GM10248 (cell line): ENCODE measurements at places on chromosomes 6 and 20.
A peak's percentile ranks its signal among the peaks of the same experiment; 100 is the strongest.

DNA sequence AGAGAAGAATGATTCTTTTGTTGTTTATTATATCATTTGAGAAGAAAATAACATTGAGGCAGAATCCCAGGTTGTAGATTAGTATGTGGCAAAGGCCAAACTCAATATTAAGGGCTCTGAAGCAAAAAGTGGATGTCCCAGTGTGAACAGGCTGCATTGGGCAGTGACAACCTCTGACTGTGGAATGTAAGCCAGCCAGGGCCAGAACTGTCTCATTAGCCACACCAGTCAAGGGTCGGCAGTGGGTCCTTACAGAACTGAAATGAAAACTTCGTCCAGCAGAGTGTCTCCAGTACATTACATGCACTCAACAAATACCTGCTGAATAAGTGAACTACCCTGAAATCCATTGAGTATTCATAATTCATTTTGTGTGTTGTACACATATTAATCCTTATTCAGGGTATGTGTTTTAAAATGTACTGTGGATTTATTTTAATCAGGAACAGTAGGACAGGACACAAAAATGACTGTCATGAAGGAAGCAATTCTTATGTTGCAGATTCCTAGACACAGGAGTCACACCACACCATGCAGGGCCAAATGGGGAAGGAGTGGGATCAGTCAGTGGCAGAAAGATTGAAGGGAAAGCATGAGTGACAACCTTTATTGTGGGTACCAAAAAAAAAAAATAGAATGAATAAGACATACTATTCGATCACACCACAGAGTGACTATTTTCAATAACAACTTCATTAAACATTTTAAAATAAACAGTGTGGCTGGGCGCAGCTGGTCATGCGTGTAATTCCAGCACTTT lies 64.9 kb upstream of the UTRN start:
- no peak for DNase-seq

DNA sequence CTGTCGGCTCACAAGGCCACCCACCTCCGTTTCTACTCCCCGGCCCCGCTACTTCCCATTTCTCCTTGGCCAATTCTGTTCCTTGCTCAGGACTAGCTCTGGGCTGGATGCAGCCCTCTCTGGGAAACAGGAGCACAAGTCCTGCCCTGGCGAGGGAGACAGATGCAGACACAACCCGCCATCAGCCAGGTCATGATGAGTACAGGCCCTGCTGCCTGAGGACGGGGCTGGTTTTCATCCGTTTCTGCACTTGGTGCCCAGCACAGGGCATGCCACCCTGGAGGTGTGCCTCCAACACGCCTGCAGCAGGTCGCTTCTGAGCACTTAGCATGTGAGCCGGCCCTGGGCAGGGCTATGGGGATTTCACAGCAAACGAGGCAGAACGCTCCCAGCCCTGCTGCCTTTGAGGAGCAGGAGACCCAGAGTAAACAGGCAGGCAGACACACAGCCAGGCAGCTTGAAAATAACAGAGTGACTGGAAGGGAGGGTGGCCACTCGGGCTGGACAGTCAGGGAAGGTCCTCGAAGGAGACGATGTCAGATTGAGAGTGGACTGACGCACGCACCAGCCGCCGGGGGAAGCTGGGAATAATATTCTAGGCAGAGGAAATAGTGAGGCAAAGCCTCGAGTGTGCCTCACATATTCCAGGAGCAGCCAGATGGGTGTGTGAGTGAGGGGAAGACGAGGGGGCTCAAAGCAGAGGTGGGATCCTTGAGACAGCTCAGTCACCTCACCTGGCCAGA lies 21.2 kb upstream of the VSTM2L start:
- no peak for DNase-seq

GRCh38 chr6:111713236-111713635 lies 107.6 kb upstream of the TRAF3IP2 start:
- no peak for DNase-seq

DNA sequence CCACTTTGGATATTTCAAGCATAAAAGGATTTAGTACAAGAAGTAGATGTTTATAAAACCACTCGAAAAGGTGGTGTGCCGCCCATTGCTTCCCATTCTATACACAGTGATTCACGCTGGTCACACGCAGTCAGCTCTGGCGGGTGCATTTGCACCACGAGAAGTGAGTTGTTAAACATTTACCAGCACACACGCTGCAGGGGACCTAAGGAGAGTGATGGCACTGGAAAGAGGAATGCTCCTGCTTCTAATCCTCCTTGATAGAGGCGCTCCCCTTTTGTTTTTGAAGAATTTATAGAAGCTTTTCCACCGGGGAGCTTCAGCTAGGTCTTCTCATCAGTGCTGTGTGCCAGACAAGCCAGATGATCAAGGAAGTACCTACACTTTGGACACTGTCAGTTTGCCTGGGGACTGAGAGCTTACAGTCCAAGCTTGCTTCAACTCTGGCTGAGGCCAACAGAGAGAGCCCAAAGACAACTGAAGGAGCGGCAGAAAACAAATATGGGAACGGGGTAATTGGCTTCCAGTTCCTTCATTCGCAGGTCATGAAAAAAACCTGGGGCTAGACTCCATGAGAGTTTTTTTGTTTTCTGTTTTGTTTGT lies 31.2 kb downstream of the MUC22 start:
- no peak for DNase-seq

GRCh38 chr6:143579703-143580102 lies 68.2 kb upstream of the FUCA2 start:
- no peak for DNase-seq

- peak; percentile 28 for DNase-seq
Observed at GRCh38 chr6:64505312-64505711, 869.7 kb downstream of the PHF3 start.

DNA sequence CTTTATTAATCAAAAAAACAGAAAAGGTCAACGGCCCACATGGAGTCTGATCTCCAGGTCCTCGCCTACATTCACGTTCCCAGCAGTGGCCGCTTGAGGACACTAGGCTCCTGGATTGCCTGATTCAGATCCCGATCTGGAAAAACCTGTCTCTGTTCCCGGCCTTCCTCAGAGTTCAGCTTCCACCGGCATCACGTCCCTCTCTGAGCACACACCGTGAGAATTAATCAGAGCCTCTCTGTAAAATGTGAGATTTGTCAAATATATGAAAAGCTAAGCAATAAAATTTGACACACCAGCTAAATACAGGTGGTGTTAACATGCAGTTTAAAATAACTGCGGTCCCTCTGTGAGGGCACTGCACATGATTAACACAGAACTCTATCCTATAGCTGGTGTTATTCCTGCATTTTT lies 122.8 kb upstream of the COL21A1 start:
- no peak for DNase-seq

DNA sequence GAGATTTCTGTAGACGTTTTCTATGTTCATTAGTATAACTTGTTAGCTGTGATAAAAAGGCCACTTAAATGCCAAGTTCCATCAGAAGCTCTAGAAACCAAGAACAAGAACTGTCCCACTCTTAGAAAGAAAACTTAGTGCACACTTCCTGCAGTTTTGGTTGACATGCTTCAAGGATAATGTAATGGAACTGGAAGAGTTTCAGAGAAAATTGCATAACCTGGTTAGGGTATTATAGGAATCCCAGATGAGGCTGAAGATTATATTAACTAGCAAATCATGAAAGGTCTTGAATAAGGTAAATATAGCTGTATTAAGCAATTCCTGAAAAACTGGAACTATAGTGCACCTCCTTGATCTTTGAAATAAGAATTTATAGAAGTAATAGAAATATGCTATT lies 1.8 kb upstream of the PHACTR2 start:
- no peak for DNase-seq

DNA sequence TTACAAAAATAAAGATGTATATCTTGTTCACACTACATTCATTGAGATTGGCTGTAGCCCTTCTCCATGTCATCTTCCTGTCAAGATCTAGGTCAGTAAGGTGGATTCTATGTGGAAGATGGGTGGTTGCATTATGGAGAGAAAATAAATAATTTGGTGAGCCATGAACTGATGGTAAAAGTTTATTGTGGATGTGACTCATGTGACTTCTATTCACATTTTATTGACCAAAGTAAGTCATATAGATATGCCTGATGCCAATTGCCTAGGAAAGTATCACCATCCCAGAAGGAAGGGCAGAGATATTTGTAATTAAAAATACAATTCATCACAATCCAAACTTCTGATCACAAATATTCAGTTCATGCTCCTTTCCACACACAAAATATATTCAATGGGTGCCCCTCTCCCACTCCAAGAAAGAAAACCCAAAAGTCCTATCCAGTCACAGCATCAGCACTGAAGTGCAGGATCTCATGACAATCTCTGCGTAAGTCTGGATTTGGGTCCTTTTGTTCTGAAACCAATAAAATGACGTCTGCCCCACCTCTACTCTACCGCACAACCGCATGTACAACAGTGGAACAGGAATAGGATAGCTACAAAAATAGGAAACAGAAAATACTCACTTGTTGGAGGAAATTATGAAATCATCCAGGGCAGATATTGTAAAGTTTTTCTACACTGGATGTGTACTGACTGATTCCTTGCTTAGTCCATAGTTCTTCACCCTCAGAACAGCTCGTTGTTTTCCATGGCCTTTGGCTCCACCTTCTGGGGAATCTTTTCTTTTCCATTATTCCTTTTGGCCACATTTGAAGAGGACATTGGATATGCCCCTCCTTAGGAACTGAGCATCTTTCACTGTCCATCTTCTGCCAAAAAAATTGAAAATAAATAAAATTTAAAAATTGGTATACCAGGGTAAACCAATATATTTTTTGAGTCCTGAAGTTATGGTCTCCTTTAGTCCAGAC lies 16.1 kb upstream of the SLC17A3 start:
- DNase-seq, result no peak
